ENCODE measurements at places on chromosomes 11 and 22.

DNA sequence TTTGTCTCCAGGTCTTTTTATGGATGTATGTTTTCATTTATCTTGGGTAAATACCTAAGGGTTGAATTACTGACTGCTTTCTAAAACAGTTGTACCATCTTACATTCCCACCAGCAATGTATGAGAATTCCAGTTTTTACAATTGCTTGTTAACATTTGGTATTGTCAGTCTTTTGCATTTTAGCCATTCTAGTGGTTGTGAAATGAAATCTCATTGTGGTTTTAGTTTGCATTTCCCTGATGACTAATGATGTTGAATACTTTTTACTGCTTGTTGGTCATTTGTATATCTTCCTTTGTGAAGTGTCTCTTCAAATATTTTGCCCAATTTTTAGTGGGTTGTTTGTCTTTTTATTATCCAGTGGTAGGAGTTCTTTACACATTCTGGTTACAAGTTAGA lies 92.8 kb downstream of the ARFGAP2 start:
- DNase-seq: no peak

GRCh38 chr11:1854132-1854948 lies 1.5 kb downstream of the LSP1 start:
- DNase-seq: no peak

DNA sequence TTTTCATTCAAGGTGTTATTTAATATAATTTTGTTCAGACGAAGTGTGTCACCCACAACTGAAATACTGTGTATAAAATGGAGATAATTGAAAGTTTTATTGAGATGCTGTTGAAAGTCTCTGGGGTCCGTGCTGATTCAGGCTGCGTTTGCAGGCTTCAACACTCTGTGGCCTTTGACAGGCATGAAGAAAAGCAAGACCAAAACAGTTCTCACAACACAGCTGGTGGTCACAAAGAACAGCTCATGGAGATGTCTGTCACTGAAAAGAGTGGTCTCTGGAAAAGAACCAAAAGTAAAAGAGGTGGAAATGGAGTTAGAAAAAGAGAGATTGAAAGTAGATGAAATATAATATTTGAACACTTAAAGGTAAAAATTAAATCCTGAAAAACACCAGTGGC lies 9.8 kb upstream of the MPPED2 start:
- no peak for DNase-seq

DNA sequence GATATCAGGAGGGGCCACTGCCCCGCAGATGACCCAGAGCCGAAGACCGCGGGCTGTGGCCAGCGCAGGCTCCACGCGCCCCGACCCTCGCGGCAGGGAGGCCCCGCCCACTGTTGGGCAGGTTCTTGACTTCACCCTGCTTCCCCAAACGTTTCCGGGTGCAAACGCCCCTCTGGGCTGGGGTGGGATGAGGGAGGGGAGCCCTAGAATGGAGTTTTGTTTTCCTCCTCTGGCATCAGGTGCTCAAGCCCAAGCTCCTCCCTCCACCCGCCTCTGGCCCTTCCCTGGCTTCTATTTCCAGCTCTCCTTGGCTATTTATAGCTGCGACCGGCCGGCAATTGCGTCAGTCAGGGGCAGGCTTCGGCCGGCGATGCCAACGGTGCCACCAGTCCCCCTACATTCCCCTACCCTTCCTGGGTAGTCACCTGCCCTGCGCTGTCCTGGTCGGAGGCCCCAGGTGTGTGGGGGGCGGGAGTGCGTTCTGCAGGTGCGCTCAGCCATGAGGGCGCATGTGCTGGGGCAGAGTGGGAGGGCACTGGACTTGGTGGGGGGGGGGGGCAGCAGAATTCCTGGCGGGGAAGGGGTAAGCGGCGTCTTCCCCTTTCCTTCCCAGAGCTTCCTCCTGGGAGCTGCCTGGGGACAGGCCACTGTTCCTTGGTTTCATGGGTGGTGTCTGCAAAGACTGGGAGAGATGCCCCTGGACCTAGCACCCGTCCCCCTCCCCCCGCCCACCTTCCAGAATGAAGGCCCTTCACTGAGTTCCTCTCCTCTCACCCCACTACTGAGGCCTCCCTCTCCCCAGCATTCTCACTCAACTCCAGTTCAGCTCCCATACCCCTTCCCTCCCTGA lies 23.6 kb downstream of the DUSP8 start:
- peak; percentile 87 for DNase-seq

GRCh38 chr11:121483805-121484480 lies 31.2 kb upstream of the SORL1-AS1 start:
- DNase-seq: no peak

DNA sequence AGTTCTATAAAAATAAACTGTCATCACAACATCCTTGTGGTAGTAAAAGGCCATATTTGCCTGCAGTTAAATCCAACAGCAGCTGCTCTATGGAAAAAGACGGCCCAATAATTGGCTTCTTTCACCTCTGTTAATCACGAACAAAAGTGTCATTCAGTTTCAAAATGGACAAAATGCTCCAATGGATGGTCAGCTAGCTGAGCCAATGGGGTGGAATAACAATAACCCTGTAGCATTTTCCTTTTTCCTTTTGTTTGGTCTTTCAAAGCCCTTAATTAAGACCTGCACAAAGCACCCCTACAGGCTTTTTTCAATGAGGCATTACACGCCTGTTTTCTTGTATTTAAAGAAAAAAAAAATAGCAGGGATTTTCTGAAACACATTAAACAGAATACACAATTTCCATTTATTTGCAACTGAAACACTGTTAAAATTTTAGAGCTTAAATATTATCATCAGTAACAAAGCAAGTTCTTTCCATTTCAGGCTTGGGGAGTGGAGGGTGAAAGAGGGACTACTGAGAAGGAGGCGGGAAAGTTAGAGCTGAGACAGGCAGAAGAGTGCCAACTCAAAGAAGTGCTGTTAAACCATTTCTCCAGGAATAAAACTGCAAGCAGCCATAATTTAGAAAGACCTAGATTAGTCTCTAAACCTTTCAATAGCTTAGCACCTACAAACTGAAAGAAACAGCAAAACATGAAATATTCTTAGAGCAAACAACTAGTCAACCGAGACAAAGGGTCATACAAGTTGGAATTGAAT lies 28.7 kb downstream of the LGR4 start:
- no peak for DNase-seq

GRCh38 chr22:45995405-45996101 lies 18.6 kb upstream of the WNT7B start:
- no peak for DNase-seq

DNA sequence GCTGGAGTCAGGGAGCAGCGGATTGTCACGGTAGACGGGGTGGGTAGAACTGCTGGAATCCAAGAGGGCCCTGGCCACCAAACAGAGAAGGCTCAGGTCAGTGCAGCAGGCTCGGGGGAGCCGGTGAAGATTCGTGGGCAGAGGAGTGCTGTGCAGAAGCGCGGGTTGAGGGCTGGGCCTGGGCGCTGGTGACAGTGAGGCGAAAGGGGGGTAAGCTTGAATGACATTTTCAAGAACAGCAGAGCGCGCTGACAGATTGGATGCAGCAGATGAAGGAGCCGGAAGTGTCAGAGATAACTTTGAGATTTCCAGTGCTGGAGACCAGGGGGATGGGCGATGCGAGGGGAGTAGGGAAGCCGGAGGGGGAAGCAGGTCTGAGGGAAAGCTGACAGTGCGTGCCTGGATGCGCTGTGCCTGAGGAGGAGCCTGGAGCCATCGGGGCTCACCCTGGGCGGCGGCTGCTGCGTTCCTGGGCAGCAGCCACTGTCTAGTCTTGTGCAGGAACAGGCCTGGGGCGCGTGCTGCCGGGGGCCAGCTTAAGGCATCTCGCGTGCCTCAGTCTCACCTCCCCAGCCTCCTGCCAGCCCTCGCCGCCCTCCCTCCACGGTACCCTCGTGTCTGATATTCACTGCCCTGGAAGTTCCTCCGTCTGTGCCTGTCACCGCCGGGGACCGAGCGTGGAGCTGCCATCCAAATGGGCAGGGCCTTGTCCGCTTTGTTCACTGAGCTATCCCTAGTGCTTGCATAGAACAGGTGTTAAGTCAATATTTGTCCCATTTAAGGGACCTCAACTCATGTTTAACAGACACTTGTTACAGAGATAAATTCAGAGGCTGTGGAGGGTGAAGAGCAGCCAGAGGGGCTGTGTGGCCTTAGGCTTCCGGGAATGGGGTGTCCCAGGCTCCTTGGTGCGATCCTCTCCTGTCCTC lies 5.2 kb downstream of the GRIK4 start:
- no peak for DNase-seq

- DNase-seq: peak; percentile 96
Measured at GRCh38 chr22:42615092-42615859, 593 bp upstream of the POLDIP3 start.

GRCh38 chr22:24947383-24947782 lies 889 bp upstream of the LHFPL7 start:
- no peak for DNase-seq

DNA sequence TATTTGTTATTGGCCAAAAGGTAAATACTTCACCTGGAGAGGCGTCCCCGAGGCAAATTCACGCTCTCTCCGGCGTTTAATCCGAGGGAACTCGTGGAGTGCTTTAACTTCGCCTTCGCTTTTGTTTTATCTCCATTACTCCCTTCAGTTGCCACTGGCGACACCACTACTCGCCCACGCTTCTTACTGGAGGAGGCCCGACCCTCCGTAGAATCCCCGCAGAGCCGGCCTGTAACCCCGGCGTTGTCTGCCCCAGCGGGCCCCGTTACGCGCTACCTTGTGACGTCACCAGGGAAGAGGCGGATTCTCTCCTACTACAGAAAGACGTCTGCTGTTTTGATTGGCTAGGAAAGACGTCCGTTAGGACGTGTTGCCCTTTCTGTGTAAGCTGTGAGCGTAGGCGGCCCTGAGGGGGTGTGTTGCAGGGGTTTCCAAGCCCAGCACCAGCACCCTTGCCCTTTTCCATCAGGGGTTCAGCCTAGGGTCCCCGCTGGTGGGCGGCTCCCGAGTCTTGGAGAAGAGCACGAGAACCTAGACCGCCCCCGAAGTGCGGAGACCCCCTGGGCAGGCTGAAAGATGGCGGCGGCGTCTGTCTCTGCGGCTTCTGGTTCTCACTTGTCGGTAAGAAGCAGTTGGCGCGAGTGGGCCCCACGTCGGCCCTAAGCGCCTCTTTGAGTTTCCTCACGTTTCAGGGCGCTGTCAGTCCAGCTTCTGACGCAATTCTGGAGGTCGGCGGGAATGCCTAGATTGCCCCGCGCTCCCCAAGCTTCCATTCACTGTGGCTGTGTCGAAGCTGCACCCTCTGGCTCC lies at the start of gene CEP57:
CEP57 (plus strand) TSS at position 376 of the 810 bp plus-strand sequence; CDS start at position 577, 201 bp downstream.
- DNase-seq: peak; percentile 95

GRCh38 chr22:41070665-41071331 lies 21.6 kb upstream of the EP300 start:
- DNase-seq: no peak

GRCh38 chr22:38955250-38955905 lies 2.0 kb upstream of the APOBEC3A start:
- DNase-seq: no peak

- DNase-seq: no peak
Measured at GRCh38 chr11:16611401-16611921, 127.0 kb upstream of the C11orf58 start.

DNA sequence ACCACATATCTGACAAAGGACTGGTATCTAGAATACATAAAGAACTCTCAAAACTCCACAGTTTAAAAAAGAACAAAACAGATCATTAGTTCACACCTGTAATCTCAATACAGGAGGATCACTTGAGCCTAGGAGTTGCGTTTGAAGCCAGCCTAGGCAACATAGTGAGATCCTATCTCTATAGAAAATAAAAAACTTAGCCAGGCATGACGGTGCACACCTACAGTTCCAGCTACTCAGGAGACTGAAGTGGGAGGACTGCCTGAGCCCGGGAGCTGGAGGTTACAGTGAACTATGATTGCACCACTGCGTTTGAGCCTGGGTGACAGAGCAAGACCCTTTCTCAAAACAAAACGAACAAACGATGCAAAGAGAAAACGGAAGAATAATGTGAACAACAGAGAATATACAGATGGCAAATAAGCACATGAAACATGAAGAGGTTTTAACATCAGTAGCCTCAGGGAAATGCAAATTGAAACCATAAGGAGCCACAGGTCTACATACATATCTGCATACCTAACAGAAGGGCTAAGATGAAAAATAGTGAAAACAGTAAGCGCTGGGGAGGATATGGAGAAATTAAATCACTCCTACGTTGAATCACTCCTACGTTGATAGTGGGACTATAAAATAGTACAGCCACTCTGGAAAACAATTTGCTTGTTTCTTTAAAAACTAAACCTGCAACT lies 70.7 kb downstream of the DGCR2 start:
- DNase-seq: no peak

DNA sequence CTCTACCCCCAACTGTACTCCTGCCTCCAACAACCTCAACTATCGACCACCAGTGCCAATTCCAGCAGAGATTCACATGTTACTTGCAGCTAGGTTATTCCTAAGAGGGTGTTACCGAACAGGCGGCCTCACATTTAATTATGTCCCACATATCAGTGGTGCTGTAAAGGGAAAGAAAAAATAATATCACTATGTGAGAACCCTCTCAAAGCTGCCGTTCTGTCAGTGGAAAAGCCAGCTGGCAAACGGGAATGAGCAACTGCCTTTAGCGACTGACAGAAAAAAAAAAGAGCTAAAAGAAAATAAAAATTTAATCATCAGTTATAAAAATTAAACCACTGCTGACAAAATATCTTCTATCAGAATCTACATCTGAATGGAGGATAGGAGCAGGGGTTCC lies 270.8 kb upstream of the NARS2 start:
- DNase-seq: no peak

DNA sequence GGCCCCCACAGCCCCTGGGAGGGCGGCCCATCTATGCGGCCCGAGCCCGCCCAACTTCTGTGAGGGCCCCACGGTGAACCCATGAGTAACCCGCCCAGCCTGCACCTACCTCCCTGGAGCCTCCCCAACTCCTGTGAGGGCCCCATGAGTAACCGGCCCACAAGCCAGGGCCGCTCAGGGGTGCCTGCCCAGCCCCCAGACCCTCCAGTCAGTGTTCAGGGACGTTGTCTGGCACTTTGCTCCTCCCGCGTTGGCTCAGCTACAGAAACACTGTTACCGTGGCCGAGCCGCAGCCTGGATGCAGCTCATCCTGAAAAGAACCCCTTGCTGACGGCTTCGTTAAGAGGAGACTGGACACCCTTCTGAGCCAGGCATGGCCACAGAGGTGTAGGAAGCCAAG lies 179.6 kb downstream of the BRD1 start:
- DNase-seq: no peak

- DNase-seq: no peak
Measured at GRCh38 chr11:16157327-16157726, 199.0 kb downstream of the SOX6 start.

DNA sequence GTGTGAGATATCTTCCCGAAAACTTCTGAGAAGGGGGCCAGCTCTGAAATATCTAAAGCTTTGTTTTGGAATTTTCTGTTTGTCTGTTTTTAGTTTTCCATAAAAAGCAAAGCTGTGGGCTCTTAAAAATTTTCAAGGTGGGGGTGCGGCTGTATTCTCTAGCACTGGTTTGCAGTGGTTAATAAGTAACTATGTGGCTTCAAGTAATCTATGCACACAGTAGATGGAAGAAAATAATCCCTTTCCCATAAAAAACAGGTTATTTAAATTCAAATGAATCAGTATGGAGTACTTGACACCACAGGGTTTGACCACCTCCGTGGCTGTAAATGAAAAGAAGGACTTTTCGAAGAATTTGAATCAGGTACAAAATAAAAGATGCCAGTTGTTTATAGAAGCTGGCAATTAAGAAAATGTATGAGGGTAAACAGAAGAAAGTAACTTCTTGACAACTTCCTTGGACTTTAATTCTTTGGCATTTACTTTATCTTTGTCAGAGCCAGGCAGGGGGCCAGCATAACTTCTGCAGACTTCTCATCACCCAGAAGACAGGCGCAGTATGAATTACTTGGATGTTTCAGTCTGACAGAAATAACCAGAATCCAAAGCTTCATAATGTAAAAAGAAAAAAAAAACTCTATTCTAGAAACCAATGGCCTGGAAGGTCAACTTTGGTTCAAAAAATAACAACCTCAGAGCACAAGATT lies 981.0 kb downstream of the DLG2 start:
- DNase-seq: no peak

Data from adrenal gland (tissue), 19 donors.